ENCODE measurements at places on chromosomes 5 and 9.

DNA sequence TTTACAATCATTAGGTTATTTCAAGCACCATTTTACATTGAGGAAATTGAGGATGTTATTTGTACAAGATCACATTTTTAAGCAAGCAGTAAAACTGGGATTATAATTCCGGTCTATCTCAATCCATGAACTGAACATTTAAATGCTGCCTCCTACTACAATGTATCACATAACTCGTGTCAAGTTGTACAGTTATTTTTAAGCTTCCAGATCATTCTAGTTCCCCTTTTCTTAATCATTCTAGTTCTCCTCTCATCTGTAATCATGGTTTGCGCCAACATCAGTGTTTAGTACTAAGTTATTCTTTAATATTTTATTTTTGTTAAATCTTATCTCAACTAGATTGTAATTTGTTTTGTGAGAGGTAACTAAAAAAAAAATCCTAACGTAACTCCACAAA lies 2.4 kb upstream of the UHRF2 start:
- no peak for DNase-seq

DNA sequence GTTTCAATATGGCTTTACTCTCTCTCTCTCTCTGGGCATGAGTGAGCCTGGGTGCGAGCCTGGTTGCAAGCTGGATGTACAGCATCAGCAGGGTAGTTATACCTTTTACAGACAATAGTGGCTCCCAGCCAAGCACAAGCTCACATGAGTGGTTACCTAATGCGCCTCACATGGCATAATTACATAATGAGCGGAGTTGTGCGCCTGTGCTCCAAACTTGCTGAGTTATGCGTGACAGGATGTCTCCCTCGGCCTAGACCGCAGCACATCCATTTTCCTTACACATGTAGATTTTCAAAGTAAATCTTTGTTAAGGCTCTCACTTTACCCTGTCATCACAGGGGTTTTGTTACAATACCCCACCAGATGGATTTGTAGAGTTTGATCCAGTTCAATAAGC lies 233.5 kb upstream of the WWC1 start:
- DNase-seq, result no peak

DNA sequence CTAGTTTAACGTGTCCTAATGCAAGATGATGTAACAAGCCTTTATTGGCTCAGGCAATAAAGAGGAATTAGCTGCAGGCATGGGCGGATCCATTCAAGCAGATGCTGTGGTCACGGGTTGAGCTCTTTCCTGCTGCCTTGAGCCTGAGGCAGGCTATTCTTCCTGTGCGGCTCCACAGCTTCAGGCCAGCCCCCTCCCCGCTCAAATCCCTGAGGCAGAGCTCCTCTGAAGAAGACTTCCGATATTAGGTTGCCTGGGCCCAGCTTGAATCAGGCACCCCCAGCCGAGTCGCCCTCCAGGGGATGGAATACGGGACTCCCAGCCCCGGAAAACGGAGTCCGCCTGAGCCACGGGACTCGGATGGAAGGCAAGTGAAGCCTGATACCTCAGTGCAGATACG lies 95.0 kb upstream of the RUFY1 start:
- DNase-seq, result no peak

GRCh38 chr5:78905084-78905938 lies 79.8 kb downstream of the ARSB start:
- DNase-seq, result no peak

DNA sequence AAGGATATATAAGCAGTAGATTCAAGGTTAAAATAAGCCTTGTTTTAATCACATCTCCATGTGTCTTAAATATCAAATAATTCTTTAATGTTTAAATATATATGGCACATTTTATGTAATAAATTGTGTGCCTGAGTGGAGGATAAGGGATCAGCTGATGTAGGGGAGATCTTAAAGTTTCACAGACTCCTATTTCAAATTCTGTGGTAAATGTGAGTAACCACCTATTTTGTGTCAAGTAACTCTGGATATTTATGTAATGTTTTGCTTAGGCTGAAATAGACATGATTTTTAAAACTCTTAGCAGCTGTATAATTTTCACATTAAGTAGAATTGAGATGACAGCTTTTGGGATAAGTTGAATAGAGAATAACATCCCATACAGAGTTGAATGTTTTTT lies 41.3 kb upstream of the ITGA2 start:
- DNase-seq, result no peak

- no peak for DNase-seq
Measured at GRCh38 chr9:73118898-73119554, 32.6 kb upstream of the ANXA1 start.

GRCh38 chr5:55582256-55582655 lies 47.5 kb upstream of the PLPP1 start:
- no peak for DNase-seq

- no peak for DNase-seq
Measured at GRCh38 chr5:174645677-174646076, 78.7 kb upstream of the MSX2 start.
